ENCODE measurements at places on chromosomes 11 and 22. TPM values are rescaled to one million over a fixed set of nuclear protein-coding genes. Genes with fewer than 3 reads are reported as not detected.

DNA sequence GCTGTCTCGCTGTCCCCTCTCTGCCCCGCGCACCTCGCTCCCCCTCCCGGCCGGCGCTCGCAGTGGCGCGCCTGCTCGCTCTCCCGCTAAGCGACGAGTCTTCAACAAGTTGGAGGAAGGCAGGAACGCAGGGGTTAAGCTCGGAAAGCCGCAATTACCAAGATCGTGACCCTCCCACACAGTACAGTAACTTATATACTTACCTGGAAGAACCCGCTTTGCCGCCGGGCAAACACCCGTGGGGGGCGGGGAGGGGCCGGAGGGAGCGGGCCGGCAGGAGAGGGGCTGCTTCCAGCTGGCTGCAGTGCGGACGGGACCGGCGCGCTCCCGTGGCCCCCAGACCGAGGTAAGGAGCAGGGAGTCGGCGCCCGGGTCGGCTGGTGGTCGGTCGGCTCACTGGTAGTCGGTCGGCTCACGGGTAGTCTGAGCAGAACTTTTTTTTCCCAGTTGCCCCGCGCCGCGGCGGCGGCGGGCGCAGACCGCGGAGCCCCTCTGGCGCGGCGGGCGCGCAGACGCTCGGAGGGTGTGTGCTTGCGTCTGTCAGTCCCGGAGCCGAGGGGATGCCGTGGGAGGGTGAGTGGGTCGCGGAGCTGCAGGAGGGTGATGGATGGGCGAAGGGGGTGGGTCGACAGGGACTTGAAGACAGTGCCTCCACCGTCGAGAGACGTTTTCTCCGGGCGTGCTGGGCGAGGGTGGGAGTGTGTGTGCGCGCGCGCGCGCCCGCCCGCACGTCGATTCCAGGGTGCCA lies 101.2 kb upstream of the HSD17B12 start:
- DNase-seq, result peak; percentile 64

GRCh38 chr22:49195636-49196035 lies 632.0 kb downstream of the BRD1 start:
- DNase-seq, result no peak

DNA sequence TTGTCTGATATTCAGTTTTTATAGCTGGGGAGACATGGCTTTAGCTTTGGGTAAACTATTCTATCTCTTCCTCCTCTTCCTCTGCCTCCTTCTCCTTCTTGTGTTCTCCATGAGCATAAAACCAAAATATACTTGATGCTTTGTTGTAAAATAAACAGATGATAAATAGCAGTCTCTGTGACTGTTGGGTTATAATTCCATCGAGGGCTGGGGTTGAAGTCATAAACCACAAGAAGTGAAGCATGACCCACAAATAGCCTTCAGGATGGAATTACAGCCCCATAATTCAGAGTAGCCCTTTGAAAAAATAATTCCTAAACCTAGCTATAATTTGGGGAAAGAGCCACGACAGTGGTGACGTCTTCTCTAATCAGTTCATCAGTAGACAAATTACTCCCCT lies 177.7 kb downstream of the SNX19 start:
- DNase-seq, result no peak

The LRP4 gene
- 3.8 TPM for polyA plus RNA-seq

GRCh38 chr11:64207256-64208085 lies 950 bp downstream of the FERMT3 start:
- no peak for DNase-seq

DNA sequence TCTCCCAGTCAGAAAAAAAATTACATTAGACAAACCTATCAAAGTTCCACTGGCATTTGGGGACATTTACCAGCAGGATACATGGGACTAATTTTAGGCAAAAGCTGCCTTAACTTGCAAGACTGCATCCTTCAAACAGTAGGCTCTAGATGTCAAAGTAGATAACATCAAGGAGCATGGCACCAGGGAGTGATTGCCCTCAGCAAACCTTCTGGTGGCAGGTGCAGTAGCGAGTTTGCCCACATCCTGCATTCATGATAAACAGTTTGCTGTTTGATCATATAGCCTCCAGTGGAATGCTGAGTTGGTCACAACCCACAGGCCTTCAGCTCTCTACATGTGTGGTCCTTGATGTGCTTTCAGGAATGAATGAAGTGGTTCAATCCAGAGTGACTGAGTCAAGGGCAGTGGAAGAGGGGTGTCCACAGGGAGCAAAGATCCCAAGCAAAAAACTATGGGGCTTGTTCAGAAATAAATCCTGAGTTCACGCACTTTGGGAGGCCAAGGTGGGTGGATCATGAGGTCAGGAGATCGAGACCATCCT lies 12.0 kb downstream of the SCGB1D2 start:
- DNase-seq, result no peak

DNA sequence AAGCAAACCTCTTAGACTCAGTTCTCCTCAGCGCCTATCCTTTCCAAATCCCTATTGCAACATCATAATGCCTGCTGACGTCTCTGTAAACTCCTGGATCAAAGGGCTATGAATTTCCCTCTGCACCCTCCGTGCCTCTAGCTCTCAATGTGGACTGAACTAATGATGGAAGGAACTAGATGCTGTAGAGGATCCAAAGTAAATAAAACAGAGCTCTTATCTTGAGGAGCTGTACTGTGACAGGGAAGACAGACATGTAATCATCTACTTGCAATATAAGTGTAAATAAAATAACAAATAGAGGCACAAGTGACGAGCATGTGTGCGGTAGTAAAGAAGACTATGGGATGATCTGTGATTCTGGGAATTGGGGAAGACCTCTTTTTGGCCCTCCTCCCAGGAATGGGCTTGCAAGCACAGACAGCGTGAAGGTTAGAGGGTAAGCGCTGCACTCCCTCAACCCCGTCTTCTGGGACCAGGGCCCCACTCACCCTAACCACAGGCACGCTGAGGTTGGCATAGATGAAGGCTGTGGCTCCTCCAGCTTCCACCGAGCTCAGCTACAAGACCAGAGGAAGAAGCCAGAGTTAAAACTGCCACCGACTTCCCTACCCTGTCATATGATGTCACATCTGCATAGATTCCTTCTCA lies 42.2 kb downstream of the P4HA3 start:
- no peak for DNase-seq

- no peak for DNase-seq
These were observed at the start of gene SUSD2 for GRCh38 chr22:24181088-24181995. SUSD2 (plus strand) TSS chr22:24181487; CDS start chr22:24181520, 33 bp downstream.

The CARNS1 gene
- 0.03 TPM for polyA plus RNA-seq

GRCh38 chr22:30754971-30755758 lies 60.5 kb downstream of the OSBP2 start:
- DNase-seq, result peak; percentile 65

DNA sequence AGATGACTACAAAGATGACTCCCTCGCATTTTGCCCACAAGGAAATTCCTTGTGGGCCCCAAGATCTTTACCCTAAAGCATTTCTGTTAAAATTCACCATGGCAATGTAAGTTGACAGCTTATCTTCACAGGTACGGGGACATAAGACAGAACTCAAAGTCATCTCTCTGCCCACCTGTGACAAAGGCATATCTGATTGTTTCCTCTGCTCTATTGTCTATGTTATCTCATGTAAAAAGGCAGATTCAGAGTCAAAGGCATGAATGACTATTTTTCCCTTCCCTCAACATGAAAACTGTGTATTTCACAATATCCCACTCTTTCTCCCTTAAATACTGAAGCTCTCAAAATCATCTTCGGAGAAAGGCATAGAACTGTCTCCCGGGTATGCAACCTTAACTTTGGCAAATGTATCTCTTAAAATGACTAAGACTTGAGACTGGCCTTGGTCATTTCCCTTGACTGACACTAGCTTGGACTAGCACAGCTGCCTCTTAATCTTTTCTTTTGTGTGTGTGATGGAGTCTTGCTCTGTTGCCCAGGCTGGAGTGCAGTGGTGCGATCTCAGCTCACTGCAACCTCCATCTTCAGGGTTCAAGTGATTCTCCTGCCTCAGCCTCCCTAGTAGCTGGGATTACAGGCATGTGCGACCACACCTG lies 103.2 kb downstream of the MICAL3 start:
- DNase-seq, result no peak

DNA sequence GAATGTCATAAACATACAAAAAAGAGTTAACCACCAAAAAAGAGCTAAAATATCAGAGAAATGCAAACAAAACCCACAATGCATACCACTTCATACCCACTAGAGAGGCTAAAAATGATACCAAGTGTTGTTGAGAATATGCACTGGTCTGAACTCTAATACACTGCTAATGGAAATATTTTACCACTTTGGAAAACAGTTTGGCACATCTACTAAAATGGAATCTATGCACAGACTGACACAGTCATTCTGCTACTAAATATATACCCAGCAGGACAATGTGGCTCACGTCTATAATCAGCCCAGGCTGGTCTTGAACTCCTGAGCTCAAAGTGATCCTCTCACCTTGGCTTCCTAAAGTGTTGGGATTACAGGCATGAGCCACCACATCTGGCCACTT lies 18.0 kb downstream of the MAPK1 start:
- DNase-seq, result no peak

GRCh38 chr22:17712441-17712840 lies 61.8 kb downstream of the BID start:
- DNase-seq, result no peak

The RAB36 gene
- polyA plus RNA-seq, result 7.6 TPM

- no peak for DNase-seq
These were observed 1.1 kb downstream of the YWHAH start for GRCh38 chr22:31945443-31945855.

The C11orf87 gene
- 0.19 TPM for polyA plus RNA-seq

DNA sequence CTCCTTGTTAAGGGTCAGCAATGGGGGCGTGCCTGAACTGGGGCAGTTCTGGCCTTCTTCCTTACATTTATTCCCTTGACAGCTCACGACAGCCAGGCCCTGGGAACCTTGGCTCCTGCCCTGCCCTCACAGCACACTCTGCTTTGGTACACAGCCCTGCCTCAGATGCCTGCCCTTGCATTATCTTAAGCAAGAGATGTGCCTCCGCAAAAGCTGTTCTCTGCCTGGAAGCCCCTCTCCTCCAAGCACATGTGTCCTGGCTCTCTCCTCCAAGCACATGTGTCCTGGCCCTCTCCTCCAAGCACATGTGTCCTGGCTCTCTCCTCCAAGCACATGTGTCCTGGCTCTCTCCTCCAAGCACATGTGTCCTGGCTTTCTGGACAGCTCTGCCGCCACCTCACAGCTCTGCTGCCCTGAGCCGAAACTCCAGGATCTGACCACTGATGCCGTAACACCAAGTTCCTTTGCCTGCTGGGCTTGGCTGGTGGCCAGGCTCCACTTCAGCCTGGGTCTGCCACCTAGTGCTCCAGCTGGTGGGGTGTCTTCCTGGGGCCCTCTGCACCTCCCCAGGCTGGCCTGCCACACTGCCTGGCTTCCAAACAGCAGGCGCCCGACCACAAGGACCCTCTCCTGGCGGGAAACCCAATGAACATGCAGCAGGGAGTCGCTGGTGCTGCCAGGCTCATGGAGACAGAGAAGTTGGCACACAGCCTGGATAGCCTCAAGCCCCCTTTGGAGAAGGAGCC lies 53.0 kb downstream of the SCUBE1 start:
- DNase-seq, result peak; percentile 15

DNA sequence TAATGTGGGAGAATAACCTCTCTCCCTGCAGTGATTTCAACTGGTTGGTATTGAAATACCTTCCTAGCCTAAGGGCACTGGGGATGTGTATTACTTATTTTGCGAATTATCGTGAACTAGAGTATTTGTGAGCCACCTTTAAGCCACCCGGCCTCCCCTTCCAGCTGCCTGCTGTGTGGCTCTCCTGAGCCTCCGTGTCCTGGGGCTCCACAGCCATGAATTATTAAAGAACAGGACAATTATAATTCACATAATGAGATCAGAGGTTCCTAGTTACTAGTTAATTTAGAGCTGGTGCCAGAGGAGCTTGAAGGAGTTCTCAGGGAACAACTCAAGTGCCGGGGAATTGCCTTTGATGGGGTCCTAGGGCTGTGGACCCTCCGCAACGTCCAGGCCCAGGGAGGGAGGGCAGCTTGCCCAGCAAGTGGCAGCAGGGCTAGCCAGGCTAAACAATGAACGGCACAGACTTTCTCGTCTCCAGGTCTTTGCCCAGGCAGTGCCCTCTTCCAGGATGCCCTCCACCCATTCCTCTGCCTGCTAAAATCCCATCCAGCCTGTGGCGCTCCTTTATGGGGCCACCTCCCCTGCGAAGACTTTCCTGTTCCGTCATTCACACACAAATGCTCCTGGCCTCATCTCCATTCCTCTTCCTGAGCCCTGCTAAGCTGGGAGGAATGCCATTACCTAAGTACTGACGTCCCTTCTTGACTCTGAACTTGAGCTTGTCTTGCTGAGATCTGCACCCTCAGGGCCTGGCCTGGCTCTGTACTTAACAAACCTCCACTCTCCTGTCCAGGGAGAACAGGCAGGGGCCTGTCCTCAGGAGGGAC lies 91.5 kb downstream of the RTL6 start:
- DNase-seq, result no peak

DNA sequence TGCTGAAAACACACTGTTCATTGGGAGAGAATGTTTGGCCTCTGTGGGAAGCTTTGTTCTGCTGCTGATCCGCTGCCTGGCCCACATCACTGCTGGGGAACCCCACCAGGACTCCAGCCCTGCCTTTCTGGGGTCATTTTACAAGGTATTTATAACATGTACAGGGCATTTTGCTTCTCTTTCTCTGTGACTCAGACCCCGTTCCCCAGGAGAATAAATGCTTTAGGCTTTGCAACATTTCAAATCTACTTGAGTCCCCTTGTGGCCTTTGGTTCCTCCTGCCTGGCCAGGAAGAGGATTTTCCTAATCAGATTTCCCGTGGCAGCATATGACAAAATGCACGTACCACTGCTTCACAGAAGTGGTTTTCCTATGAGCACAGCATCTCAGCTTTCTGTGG lies 43.0 kb downstream of the BTG4 start:
- DNase-seq, result no peak

The FGF3 gene
- polyA plus RNA-seq, result not detected

- DNase-seq, result no peak
These were observed 269.9 kb downstream of the NTM start for GRCh38 chr11:131640320-131640719.

The CD44 gene
- polyA plus RNA-seq, result 2,091 TPM

GRCh38 chr11:102318469-102318868 lies 1.2 kb downstream of the BIRC3 start:
- peak; percentile 38 for DNase-seq

DNA sequence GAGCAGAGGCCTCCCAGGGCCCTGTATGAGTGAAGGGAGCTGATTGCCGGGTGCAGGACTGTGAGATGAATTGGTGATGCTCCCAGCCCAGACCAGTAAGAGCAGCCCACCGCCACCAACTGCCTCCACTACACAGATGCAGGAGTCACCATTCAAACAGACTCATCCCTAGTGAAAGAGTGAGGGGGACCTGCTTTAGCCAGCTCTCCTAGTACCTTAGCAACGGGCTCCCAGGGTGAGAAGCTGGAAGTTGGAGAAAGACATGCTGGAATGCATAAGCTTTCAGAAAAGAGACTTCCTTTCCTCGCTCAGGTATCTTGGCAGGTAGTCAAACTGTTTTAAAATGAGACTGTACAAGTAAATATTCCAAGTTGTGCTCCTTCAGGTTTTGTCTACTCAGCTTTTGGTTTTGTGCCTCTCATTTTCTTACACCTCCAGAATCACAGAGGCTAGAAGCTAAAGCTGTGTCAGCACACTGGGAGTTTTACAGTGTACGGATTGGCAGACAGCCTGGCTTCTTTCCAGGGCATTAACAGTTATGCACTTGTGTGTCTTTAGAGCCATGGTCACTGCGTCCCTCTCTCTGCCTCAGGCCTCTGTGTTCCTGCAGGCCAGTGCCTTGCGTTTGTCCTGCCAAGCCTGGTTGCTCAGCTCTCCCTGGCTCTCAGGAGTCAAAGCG lies 146.2 kb downstream of the ATXN10 start:
- DNase-seq, result no peak

Data from mammary epithelial cell (primary cell).